ENCODE measurements at places on chromosomes 7 and 10. TPM values are rescaled to one million over a fixed set of nuclear protein-coding genes. Genes with fewer than 3 reads are reported as not detected.
A peak's percentile ranks its signal among the peaks of the same experiment; 100 is the strongest.

DNA sequence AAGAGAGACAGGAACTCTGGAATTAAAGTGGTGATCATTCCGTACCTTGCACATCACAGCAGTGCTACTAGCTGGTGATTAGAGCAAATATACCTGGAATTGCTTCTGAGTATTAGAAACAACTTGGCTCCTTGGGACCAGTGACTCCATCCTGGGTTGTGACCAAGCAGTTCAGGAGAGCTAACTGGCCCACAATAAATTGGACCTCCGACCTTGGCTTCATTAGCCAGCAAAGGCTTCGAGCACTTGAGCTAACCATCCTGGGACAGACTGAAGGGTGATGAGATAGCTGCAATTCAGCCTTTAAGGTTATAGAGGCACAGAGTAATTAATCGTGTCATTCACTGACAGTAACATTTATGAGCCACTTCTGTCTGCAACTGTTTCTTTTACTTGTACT, 287.8 kb downstream of the INHBA start:
- no peak for DNase-seq

DNA sequence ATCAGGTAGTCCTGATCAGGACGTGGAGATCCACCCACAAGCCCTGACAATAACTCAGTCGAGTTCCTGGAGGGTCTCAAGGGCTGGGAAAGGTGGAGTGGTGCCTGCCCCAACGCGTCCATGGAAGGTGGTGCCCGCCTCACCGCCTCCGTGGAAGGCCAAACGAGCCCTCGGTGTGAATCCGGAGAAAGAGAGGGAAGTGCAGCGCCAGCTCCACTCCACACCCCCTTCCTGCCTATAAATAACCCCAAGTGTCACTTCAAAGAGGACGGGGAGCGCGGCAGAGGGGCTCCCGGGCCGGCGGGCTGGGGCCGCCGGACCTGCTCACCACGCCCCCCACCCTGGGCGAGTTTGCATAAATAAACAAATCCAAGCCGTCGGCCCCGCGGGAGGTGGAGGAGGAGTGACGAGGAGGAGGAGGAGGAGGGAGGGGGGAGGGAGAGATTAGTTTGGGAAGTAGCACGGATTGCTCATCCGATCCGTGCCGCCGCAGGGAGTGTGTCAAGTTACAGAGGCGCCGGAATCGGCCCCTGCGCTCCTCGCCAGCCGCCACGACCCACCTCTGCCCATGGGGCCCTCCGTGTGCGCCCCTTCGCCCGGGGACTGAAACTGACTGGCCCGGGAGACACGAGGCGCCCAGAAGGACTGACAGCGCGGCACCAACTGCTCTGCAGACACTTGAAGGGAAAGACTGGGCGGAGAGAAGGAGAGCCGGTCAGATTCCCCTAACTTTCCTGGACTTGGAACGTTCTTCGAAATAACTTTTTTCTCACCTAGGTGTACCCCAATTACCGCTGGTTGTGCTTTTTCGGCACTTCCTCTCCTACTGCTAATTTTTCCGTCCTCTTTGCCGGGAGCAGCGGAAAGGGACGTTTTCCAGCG, at the start of gene COL13A1:
Gene COL13A1, plus strand, starts transcription at position 473 of the 882 bp plus-strand sequence. CDS start 518 bp downstream, outside the sequence.
- DNase-seq: peak; percentile 13

- DNase-seq: no peak
These were observed 275.7 kb downstream of the GPR37 start for GRCh38 chr7:124489925-124490324.

DNA sequence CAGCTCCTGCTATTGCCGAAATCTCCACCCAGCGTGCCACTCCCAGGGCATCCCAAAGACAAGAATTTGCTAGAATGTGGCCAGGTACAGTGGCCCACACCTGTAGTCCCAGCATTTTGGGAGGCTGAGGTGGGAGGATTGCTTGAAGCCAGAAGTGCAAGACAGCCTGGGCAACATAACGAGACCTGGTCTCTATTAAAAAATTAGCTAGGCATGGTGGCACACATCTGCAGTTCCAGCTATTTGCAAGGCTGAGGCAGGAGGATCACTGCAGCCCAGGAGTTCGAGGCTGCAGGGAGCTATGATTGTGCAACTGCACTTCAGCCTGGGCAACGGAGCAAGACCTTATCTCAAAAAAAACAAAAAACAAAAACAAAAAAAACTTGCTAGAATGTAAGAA, 73.3 kb upstream of the LYZL2 start:
- no peak for DNase-seq

DNA sequence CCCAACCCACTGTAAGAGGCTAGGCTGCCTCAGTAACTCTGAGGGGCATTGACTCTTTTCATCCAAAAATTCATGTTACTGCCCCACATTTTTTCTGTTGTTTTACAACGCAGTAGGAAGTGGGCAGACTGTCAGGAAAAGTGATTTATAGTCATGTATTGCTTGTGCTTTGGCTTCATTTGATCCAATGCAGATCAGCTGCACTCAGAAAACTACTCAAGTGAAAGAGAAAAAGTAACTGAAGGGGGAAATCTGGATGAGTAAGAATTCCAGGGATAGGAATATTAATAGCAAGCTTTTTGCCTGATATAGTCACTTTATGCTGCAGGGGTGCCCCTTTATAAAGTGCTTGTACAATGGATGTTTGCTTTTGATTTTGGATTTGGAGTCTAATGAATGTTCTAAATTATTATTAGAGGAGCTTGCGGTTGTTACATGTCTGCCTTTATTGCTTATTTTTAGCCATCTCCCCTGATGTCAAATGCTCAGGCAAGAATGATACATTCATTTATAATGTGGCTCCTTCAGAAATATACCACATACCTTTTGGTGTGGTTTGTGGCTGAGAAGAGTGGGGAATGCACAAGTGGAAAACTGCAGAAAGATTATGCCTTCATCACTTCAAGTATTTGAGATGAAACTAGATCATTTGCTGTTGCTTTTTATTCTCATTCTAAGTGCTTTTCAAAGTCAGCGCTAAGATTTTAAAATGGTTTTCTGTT, 86.1 kb downstream of the EGFR start:
- DNase-seq: peak; percentile 52

DNA sequence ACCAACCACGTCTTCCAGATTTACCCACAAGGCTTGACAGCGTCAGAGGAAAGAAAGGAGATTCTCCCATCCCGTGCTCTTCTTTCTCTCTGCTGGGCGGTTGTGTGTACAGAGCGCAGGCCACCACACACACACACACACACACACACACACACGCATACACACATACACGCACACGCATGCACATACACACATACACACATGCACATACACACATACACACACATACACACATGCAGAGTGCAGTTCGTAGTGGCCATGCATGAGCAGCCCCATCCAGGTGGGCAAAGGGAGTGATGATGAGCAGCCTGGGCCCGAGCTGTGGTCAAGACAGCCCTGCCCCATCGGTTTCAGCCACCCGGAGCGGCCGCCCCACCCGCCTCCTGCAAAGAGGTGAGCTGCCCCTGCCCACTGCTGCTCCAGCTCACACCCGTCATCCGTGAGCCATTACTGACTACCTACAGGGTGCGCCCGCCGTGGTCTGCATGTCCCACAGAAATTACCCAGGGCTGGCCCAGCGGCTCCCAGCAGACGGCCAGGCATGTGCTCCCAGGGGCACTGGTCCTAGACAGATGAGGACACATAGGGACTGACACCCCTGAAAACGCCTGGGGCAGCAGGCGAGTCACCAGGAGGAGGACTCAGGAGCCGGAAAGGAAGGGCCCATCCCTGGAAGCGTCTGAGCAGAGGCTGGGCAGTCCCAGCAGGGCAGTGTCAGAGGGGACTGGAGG, 69.6 kb downstream of the ASB13 start:
- DNase-seq: no peak

DRGX gene
- total RNA-seq: 0.20 TPM

ELMO1 gene
- total RNA-seq: 37.9 TPM

SORBS1 gene
- total RNA-seq: 33.7 TPM

All from skin of body (tissue), 3 donors.